GM04504 (cell line): ENCODE measurements at places on chromosomes 4 and X.

- DNase-seq, result no peak
Observed at GRCh38 chrX:120365320-120365719, 3.4 kb downstream of the ATP1B4 start.

GRCh38 chr4:53714236-53715140 is 123.2 kb upstream of the LNX1 start:
- DNase-seq, result no peak

DNA sequence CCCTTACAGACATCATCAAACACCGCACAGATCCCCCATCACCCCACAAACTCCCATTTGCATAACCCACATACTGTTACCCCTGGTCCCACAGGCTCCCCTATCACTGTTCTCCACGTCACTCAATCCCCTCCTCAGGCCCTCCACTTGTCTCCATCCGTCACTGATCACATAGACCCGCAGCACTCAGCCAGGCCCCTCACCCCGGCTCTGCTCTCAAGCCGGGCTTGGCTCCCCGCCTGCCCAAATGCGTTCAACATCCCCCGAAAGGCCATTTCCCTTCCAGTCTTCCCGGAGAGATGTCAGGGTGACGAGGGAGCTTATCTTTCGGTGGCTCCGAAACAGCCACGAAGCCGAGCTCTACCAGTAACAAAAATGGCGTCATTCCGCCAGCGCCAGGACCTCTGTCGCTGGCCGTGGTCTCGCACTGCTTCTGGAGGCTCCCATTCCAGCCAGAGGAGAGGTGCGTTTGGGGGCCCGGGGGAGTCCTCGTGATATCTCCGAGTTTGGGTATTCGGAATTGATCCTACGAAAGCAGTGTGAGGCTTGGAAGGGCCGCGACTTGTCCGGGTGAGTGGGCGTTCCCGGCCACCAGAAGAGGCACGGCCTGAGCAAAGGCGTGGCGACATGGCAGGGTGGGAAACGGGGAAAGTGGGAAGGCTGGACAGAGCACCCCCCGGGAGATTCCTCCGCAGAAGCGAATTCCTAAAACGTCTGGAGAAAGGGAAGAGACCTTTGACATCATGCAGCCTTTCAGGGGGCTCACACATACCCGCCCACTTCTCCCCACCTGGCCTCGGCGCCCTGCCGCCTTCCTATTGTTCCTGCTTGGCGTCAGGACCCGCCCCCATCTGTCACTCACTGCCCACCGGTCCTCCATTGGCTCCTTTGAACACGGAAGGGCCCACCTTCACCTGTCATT is at the start of gene ZNF630:
TSS of gene ZNF630 (minus strand) at position 577 of the 922 bp plus-strand sequence. CDS start 4,754 bp downstream, outside the sequence.
- DNase-seq, result no peak

- DNase-seq, result peak; percentile 25
Observed at GRCh38 chr4:174314770-174315169, 31.1 kb downstream of the CEP44 start.

- peak; percentile 14 for DNase-seq
Observed at GRCh38 chrX:115561605-115562479, 868 bp downstream of the PLS3 start.

- DNase-seq, result peak; percentile 5
Observed at GRCh38 chrX:119008110-119008744, 33.8 kb downstream of the LONRF3 start.
